ENCODE measurements at places on chromosomes 2 and 18. TPM values are rescaled to one million over a fixed set of nuclear protein-coding genes. Genes with fewer than 3 reads are reported as not detected.

Gene TDRD15
- not detected for total RNA-seq

Gene DYSF
- total RNA-seq = 1.2 TPM

Gene TACR1
- total RNA-seq = 0.09 TPM

Gene FAM124B
- total RNA-seq = 1.2 TPM

Gene NT5C1B
- total RNA-seq = not detected

Gene TMEM163
- total RNA-seq = not detected

Gene YWHAQ
- total RNA-seq = 152 TPM

Gene G6PC2
- total RNA-seq = not detected

Gene SERPINB11
- total RNA-seq = not detected

Gene ICOS
- not detected for total RNA-seq
